ENCODE measurements at places on chromosomes 5 and 9. TPM values are rescaled to one million over a fixed set of nuclear protein-coding genes. Genes with fewer than 3 reads are reported as not detected.

Gene ANKRD33B
- total RNA-seq: 21.7 TPM

Gene TMC1
- not detected for total RNA-seq

DNA sequence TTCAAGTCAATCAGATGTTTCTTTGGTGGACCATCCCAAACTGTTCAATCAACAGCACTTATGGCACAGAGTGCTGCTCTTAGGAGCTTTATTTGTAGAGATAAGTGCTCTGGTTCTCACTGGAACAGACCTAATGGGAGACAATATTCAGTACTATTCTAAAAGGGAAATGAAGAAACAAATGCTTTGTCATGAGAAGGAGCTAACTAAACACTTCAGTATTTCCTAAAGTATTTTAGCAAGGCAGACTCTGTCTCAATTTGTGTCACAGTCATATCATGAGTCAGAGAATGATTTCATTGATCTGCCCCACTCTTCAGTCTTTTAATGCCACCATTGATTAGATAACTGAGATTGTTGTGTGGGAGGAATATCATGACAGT is 175.3 kb downstream of the SLF1 start:
- DNase-seq: no peak

GRCh38 chr5:139985290-139985689 is 57.8 kb downstream of the NRG2 start:
- no peak for DNase-seq

- DNase-seq: peak; percentile 68
These were observed 38.9 kb upstream of the IFNK start for GRCh38 chr9:27485158-27485557.

All from activated CD4-positive, alpha-beta T cell treated with anti-CD3 and anti-CD28 coated beads, Interleukin-2, amount 10 ng/mL, durations not matched to agents 24 days and 14 days (primary cell).